ENCODE measurements at places on chromosomes 3 and 15.

DNA sequence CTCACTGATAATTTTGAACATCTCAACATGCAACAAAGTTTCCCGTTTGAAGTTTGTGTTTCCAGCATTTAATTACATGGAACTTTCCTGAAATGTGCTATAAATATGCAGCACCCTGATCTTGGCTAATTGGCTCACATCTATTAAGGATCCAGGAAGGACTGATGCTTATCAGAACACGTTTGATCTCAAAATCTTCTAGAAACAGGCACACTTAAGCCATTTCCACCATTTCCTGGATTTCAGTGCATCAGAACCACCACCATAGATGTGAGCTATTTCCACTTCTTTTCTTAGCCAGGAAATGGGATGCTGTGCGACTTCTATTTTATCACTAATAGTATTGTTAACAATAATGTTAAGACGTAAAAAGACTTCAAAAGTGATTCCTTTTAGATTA lies 228.9 kb downstream of the FEZF2 start:
- DNase-seq, result no peak

GRCh38 chr3:151216641-151217607 lies 13.9 kb upstream of the GPR171 start:
- DNase-seq, result no peak

- no peak for DNase-seq
Observed at GRCh38 chr15:75368689-75369239, 357 bp upstream of the MAN2C1 start.

- no peak for DNase-seq
Observed at GRCh38 chr3:126146525-126147146, 33.8 kb downstream of the ALDH1L1 start.

- DNase-seq, result no peak
Observed at GRCh38 chr3:132445817-132446216, 28.5 kb downstream of the DNAJC13 start.

DNA sequence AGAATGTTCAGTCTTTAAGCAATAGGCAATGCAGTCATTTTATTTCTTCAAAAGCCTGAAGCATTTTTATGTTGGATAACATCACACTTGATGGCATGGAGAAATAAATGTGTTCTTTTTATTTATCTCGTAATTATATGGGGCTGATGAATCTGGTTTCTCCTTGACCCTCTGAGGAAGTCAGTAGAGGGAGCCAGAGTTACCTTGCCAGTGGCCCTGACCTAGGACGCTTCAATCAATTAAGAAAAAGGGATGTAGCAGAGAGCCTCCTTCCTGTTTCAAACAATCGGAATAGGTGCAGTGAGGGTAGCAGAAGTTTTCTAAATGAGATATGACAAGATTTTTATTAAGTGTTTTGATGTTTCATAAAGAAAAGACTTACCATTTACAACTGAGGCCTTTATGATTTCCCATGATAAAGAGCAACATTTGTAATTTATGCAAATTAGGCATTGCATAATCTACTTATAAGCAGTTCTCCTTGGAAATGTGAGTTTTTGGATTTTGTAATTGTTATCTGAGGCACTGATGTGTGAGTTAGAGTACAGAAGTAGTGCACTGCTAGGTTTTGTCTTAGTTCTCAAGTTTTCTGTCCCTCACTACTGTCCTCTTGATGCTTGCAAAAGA lies 129.1 kb downstream of the RAP2B start:
- no peak for DNase-seq

DNA sequence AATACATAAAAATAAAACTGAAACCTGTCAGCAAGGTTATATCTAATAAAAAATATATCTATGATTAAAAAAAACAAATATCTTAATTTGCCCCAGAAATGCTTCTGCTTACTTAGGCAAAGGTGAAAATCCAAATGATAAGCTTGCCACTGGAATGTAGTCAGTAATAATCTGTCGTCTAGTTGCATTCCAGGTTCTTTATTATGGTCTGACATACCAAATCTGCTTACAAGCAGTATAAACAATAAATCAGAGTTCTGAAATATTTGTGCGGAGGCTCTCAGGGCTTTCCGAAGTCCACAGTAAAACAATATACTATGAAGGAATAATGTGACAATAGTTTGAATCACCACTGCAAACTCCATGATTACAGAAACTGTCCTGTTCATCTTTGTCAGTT lies 1133.5 kb downstream of the ROBO1 start:
- no peak for DNase-seq

DNA sequence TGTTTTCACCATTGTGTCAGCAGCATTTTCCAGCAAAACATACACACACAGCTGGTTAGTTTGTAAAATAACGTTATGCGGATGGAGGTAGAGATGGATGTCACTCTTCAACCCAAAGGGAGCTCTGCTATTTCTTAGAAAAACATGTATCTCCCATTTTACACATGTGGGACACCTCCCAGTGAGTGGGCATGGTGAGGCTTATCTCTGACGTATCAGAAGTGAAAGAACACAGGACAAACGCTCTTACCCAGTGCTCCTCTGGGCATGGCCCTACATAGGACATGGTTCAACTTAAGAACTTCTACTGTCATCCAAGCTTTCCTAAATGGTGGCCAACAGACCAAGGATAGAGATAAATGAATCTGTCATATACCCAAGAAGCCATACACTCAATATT lies 2.1 kb downstream of the FAM240A start:
- DNase-seq, result no peak

- no peak for DNase-seq
Observed at GRCh38 chr3:153572165-153572564, 410.1 kb downstream of the RAP2B start.

DNA sequence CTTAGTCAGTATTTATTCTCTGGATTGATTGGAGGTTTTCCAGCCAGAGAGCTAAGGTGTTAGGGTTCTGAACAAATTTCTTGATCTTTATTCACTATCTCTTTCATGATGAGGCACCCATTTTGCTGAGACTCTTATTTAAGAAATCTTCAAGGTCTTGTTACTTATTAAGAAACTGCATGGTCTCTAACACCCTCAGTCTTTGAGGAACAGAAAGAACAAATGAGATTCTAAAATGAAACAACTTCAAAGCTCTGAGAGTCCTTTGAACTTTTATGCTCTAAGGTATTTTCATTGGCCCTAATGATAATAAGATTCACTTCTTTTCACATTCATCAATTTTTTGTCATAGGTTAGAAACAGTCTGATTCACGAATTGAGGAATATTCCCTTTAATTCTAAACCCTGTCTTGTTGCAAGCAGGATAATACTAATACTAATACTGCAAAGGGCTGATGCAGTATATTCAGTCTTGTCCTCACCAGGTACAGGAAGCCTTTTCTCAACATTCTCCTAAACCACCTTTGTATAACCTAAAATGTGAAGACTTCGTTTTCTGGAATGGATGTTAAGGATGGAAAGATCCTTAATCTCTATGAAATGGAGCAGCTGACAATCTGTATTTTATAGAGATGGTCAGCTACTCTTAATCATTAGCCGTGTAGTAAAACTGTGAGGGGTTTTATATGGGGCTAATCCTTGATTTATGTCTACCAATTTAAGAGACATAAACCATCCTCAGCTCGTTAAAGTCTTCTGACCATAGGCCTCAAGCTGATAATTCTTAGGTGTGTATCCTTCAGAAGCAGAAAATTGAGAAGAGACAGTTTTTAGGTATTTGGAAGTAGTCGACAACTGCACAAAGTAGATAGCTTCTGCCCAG lies 198.3 kb downstream of the OTOL1 start:
- no peak for DNase-seq

GRCh38 chr3:138089091-138089490 lies 26.3 kb downstream of the DZIP1L start:
- DNase-seq, result peak; percentile 41

DNA sequence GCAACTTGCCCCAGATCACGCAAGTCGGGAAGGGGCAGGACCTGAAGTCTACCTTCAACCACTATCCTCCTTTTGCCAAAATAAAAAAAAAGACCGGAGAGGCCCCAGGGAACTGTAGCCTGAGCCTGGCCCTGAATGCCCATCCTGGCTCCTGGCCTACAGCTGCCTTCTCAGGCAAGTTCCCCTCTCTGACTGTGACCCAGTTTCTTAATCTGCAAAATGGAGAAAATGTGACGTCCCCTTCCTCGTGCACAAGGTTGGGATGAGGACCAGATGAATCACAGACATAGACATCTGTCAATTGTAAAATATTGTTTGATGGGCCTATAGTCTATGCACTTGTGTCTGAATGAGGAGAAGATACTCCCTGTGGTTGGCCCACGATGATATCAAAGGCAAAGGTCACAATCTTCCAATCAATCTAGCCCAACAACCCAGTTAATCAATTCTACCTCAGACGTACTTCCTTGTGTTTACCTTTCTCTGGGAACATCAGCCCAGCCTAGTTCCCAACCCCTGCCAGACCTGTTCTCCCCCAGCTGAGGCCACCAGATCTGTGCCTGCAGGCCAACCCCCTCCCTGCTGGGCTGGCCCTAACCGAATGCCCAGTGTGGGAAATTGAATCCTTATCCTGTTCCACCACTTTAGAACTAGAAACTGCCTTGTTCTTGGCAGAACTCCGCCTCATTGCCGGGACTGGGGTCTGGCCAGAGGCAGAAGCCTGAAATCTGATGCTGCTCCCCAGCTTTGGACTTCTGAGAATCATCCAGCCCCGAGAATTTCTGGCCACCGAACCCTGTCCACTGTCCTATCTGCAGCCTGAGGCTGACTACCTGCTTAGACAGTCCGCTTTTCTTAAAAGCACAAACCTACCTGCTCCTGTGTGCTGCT lies 101.8 kb upstream of the LIPC start:
- DNase-seq, result no peak

DNA sequence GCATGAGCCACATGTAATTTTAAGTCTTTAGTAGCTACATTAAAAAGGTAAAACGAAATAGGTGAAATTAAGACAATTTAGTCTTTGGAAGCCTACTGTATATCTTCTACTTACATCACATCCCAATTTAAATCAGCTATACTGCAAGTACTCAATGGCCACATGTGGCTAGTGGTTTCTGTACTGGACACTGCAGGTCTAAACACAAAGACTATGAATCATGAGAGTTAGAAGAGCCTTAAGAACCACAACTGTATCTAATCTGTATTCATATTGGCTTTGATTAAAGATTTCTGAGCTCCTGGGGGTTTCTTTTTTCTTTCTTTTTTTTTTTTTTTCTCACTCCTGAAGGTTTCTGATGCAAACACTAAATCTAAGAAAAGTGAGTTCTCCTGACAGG lies 2.3 kb upstream of the EIF1B start:
- no peak for DNase-seq

DNA sequence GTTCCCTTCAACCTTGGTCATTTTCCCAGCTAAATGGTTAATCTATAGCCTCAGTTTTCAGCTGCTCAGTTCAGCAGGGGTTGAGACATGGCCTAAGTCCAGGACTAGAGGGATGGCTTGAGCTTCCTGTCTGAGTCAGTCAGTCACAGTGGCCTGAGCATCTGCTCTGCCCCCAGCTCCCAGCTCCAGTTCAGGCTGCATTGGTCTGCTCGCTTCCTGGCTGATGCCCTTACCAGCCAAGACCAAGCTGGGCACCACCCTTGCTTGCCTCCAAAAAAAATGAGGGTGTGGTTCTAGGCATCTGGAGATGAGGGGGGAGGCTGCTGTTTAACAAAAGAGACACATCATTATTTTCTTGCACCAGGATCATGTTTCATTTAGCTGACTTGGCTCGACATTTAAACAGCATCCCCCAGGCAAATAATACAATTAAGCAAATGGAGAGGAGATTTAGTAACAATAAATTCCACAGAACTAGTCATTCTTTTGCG lies 70.7 kb downstream of the WNT5A start:
- DNase-seq, result peak; percentile 8

DNA sequence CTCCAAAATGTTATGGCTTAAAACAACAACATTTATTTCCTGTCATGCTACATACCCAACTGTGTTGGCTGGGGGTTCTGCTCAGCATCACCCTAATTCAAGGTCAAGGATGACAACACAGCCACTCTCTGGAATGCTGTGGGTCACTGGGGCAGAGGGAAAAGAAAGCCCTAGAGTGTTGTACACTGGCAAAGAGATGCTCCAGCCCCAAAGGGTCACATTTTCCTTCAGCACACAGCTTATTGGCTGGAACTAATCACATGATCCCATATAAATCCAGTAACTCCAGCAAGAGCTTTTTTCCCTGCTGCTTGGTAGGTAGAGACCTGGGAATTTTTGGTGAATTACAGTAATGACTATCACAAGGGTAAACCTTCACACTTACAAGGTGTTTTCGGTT lies 1041.4 kb downstream of the NTRK3 start:
- no peak for DNase-seq

DNA sequence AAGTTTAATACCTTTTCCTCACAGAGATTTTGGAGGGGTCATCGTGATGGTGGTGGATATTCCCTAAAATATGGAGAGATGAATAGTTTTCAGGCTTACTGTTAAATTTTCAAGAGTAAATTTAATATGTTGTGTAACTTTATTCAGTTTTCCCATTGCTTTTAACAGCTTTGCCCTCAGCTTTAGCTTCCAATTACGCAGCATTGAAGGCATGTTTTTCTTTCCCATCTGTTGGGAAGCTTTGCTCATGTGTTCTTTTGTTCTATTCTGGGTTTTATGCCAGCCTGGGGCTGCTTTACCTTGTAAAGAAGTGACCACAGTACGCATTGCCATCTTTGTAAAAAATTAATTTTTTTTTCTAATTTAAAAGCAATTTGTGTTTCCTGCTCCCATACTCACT lies 151.5 kb downstream of the B3GALNT1 start:
- DNase-seq, result no peak

DNA sequence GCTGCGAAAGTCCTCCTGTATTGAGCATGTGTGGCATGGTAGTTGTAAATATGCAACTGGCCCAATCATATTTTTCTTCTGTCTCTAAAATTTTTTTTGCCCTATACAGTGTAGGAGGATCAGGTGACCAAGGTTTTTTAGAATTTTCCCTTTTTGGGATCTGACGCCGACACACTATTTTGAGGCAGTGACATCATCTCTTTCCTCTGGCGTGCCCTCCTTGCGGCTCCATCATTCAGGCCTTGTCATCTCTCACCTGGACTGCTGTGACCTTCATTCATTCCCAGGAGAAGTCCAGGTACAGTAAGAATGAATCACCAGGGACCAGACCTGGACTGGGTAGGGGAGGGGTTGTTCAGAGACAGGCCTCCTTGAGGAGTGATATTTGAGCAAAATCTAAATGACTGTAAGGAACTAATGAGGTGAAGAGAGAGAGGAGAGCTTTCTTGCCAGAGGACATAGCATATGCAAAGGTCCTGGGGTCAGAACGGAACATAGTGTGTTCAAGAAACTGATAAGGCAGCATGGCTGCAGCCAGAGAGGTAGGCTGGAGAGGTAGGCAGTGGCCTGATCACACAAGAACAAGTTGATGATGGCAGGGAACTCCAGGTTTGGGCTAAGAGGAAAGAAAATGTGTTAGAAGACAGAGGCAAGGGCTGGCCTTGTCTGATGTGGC lies 38.7 kb downstream of the ARNT2 start:
- no peak for DNase-seq

- no peak for DNase-seq
Observed at GRCh38 chr3:129618186-129618820, 11.8 kb upstream of the PLXND1 start.

DNA sequence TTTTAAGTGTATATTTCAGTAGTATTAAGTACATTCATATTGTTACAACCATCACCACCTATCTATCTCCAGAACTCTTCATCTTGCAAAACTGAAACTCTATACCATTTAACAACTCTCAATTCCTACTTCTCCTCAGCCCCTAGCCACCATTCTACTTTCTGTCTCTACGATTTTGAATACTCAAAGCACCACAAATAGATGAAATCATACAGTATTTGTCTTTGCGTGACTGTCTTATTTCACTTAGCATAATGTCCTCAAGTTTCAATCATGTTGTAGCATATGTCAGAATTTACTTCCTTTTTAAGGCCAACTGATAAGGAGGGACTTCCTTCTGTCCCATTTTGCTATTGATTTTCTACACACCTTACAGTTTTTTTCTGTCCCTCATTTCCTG lies 593.3 kb downstream of the FHIT start:
- no peak for DNase-seq

Measured in H54 (cell line).